NCI-H1105 treated with DMSO at 0.1 percent for 48 hours (cell line): ENCODE measurements at places on chromosomes 11 and 22.
A peak's percentile ranks its signal among the peaks of the same experiment; 100 is the strongest.

DNA sequence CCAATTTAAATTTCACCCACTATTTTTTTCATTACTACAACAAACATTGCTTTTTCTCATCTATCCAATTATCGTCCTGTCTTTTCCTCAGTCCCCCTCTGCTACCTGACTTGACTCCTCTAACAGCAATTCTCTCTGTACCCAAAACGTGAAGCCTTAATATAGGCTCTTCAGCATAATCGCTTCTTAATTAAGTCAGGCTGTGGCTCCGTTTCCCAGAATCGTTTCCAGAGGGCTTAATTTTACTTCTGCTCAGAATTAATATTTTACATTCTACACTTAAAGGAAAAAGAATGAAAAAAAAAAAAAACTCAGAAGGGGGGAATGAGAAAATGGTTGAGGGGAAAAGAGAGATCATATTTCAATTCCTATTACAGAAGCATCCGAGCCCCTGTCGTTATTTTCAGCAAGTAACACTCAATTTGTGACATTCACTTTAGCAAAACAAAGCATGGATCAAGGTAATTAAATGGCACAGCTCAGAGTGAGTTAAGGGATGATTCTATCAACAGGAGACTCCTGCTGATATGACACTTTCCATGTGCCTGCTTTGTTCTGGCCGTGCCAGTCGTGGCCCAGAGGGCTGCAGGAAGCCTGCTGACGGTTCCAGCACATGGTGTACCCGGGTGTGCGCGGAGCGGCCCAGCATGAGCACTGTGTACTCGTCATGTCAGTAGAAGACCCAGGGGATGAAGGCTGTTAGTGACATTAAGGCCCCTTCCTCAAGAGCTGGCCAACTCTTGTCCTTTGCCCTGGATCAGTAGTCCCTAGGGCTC is 272.5 kb downstream of the NTM start:
- DNase-seq, result no peak

GRCh38 chr22:40107244-40107643 is 70.5 kb upstream of the TNRC6B start:
- DNase-seq, result no peak

- DNase-seq, result no peak
These were observed 3.5 kb downstream of the TRIM66 start for GRCh38 chr11:8679006-8679405.

GRCh38 chr22:36027935-36028645 is 534 bp downstream of the RBFOX2 start:
- DNase-seq, result peak; percentile 51

DNA sequence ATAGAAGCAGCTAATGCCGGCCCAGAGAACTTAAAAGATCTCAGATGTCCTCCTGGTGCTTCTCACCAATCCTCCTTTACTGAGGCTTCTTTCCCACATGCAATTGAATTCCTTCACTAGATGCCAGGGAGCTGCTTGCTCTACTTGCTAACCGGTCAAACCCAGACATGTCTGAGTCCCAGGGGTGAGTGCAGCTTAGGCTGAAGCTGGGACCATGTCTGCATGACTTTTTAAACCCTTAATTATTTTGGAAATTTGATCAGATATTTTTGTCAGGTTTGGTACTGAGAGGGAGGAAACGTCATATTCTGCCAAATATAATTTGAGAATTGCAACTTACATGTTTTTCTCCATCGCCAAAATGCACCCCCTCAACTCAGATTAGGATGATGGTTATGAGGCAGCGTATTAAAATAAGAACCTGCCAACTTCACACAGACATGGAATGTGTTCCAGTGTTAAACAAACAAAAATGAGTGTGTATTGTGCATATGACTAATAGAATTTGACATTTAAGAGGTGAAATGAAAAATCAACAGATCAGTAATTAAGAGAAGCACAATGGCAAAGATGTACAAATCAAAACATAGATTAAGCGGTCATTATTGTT is 529.5 kb downstream of the ETS1 start:
- DNase-seq, result no peak

DNA sequence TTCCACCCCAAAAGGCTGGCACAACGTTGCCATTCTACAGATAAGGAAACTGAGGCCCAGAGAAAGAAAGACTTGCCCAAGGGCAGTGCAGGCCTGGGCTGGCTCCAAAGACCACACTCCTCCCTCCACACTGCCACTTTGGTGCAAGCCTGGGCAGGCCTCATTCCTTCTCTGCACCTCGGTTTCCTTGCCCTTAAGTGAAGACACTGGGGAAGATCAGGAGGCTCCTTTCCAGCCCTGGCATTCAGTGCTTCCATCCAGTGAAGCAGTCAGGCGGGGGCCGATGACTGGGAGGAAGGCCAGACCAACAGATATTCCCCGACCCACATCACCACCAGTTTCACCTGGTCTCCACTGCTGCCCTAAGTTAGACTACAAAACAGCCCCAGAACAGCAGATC is 18.3 kb upstream of the TCF20 start:
- DNase-seq, result no peak

GRCh38 chr11:32326522-32326921 is 108.8 kb downstream of the WT1 start:
- DNase-seq, result no peak

DNA sequence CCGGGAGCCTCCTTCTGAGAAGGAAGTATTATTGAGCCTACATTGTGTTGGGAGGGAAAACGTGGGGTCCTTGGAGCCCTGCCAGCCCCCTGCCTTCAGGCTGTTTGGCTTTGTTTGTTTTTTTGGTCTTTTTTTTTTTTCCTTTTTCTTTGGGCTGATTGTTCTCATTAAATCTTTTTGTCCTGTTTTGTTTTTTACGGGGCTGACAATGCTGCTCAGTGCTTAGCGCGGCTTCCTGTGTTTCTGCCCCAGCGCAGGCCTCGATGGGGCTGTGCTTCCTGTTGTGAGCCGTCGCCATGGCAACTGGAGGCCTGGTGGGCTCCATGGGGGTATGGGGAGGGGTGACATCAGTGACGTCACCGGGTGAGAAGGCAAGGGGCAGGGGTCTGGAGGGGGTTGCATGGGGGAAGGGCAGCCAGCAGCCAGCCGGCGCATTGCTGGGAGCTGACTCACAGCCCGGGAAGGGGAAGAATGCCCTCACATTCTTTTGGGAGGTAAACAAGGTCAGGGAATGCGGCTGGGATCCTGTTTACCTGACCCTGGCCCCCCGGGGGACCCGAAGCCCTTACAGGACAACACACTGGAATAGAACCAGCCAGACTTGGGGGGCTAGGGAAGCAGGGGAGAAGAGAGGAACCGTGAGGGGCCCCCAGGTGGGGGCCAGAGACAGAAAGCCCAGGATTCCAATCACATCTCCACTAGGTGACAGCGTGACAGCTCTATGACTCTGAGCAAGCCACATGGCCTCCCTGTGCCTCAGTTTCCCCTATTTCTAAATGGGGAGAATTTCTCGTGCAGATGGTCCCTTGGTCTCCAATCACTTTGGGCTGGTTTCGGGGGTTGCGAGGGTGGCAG is 22.2 kb upstream of the CBX7 start:
- DNase-seq, result no peak

GRCh38 chr22:44396021-44396726 is 83.4 kb upstream of the SHISAL1 start:
- DNase-seq, result no peak

GRCh38 chr11:90241414-90241813 is 18.6 kb upstream of the CHORDC1 start:
- no peak for DNase-seq
